ENCODE measurements at places on chromosomes 11 and 22.
A peak's percentile ranks its signal among the peaks of the same experiment; 100 is the strongest.

GRCh38 chr11:12112750-12113149, 2.4 kb downstream of the MICAL2 start:
- no peak for DNase-seq

DNA sequence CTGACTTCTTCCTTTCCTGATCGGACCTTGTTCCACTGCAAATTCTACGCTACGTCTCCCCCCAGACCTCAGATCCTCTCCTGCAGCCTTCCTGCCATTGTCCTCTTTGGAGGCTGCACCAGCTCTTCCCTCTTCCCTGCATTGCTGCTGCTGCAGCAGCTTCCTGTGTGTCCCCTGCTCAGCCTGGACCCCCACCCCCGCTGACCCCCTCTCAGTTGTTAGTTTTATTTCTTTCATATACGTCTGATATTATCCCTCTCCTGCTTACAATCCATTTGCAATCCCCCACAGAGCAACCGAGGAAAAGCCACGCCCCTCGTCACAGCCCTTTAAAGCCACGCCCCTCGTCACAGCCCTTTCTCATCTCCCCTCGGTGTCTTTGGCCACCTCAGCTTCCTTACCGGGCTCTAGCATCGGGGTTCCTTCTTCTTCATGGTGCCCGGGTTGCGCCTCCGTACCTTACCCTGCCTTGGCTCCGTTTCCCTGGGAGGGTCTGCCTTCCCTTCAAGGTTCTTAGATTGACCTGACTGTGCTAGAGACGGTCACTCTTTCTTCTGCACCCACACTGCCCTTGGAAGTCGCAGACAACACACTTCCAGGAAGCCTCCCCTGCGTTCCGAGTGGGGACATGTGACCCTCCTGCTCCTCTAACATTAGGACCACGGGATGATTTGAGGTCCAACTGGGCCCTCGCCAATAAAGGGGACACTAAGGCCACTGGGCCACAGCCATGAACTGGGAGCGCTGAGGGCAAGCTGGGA, 4.8 kb downstream of the MRGPRG start:
- peak; percentile 9 for DNase-seq

DNA sequence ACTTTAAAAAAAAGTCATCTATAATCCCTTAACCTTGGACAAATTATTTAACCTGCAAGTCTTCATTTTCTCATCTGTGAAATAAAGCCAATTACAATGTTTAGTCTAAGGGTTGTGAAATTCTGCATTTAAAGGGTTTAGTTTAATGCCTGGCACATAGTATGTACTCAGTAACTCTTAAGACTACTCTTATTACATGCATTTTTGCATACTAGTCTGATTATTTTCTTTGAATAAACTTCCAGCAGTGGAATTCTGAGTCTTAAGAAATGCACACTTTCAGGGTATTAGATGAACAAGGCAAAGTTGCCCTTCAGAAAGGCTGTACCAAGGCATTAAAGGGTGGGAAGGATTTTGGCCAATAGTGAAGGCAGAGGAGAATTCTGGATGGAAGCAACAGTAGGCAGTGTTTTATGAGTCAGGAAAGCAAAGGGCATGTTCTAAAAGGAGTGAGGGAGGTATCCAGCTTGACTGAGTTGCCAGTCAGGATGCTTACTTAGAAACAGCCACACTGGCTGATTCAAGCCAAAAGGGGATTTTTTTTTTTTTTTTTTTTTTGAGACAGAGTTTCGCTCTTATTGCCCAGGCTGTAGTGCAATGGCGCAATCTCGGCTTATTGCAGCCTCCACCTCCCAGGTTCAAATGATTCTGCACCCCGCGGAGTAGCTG, 50.5 kb downstream of the SWAP70 start:
- DNase-seq: no peak

GRCh38 chr11:7495882-7496551, 10.7 kb downstream of the OLFML1 start:
- DNase-seq: no peak

- no peak for DNase-seq
These were observed 1.5 kb upstream of the PICALM start for GRCh38 chr11:86070142-86071056.

GRCh38 chr11:23288003-23288783, 427.9 kb upstream of the CCDC179 start:
- no peak for DNase-seq

DNA sequence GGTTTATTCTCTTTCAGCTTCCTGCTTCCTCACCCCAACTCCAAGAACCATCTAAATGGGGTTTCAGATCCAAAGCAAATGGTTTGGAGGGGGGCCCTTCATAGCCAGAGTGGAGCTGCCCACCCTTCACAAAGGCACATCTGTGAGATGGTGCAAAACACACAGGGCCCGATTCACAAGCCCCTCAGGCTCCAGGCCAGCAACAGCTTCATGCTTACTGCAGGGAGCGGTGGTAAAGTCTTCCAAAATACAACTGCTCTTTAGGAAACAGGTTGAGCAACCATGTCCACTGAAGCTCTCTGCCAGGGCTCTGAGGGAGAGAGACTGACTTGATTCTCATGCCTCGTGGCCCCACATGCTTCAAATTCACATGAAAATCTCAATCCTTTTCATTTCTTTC, 213.0 kb upstream of the NARS2 start:
- no peak for DNase-seq

DNA sequence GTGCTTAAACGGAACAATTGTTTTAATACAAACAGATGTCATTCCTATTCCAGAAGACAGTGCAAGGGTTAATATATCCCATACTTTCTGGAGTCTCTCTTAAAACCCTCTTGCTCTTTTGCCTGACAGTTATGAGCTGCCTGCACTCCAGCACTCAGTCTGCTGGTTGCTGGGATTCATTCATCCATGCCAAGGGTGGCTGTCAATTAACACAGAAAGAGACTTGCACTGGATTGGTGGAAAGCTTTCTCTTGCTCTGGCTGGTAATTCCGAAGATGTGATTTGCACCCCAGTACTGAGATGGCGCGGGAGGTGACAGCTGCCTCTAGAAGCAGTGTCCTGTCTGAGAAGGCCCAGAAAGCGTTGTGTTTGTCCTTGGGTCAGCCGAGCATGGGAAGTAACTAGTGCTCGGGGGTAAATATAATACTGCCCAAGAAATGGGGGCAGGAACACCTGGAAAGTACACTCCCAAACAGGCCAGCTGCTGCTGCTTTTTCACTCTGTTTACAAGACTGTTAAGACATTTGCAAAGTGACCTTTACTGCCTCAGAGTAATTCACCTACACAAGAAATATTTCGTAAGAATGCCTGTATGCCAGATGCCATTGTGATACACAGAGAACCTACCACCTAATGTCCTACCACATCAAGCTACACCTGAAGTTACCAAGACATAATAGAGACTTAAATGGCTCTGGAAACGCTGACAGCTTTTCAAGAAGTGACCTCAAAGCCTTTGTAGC, 20.5 kb downstream of the SCUBE2 start:
- no peak for DNase-seq

- no peak for DNase-seq
These were observed 29.9 kb downstream of the IL10RA start for GRCh38 chr11:118016104-118016503.

DNA sequence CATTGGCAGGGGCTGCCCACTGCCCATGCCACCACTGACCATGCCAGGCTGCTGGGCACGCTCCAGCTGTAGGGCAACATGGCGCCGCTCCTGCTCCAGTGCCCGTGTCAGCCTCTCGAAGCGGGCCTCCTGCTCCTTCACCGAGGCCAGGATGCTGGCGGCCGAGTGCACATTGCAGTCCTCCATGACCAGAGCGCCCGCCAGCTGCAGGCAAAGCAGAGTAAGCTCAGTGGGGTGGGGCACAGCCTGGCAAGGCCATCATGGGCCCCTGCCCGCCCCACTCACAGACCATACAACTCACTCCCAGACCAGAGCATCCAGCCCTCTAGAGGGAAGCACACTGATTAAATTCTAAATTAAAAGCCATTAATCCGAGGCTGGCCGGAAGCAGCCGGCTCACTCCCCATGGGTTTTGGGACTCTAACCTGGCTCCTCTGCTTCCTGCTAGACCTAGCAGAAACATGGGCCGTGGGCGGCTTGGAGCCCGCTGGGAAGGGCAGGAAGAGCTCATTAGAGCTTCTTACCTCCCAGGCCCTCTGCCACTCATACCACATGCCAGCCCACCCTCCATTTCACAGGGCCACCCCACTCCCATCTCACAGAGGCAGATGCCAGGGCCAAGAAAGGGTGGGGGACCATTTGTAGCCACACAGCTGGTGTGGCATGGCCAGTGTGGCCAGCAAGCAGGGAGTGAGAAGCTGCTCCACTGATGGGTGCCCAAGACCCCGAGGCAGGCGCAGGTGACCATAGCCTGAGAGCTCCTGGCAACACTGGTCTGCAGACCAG, 25.8 kb downstream of the ARVCF start:
- DNase-seq: no peak

DNA sequence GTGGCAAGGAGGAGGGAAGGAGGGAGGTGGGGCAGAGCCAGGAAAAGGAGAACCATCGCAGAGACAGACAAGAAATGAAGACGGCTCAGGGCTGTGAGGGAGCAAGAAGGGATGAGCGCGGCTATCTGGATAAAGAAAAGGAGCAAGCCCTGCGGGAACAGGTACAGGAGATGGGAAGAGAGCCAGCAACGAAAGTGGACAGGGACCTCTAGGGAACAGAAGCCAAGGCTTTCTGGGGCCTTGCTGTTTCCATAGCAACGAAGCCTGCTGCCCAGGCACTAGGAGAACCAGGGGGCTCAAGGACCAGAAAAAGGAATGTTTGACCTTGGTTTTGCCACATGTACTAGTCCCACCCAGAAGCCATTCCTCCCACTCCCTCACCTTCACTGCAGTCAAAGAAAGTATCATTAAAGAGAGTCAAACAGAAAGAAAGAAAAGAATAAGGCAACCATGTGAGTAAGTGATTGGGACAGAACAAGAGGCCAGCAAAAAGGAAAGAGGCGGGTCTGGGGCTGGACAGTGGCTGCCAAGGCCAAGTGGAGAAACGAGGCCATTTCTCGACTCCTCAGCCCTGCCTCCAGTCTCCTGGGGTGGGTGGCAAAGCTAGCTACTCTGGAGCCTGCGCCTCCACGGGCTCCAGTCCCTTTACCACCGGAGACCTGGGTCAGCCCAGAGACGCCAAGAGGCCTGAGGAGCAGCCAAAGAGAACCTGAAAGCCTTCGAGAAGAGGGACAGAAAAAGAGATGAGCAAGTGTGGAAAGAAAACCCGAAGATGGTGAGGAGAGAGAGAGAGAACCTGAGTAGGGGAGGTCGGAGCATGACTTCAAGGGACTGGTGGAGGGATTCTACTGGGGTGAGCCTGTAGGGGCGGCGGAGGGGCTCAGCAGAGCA, 35.1 kb downstream of the NRXN2 start:
- no peak for DNase-seq

- DNase-seq: no peak
These were observed 14.6 kb upstream of the SERGEF start for GRCh38 chr11:18027475-18027874.

GRCh38 chr22:23072077-23072910, 2.0 kb downstream of the GNAZ start:
- peak; percentile 2 for DNase-seq

DNA sequence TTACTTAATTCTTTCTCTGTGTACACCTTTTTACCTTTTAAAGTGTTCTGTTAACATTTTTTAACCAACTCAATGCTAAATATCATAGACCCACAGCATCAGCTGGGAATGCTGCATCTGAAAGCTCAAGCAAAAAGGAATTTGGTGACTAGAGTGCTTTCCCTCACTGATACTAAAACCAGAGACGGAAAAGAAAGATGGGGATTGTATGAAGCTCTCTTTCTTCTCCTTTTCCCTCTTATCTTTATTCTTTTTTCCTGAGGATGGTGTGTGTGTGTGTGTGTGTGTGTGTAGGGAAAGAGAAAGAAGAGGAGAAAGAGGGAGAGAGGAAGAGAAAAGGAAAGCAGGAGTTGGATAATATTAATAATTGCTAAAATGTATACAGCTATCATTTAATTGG, 4.1 kb upstream of the SIK2 start:
- DNase-seq: no peak

GRCh38 chr11:16347928-16348685, 8.2 kb downstream of the SOX6 start:
- no peak for DNase-seq

- no peak for DNase-seq
These were observed at the start of gene RIN1 for GRCh38 chr11:66336234-66337102. Gene RIN1, minus strand, starts transcription at chr11:66336434. Its CDS starts 32 bp downstream, at chr11:66336402.

DNA sequence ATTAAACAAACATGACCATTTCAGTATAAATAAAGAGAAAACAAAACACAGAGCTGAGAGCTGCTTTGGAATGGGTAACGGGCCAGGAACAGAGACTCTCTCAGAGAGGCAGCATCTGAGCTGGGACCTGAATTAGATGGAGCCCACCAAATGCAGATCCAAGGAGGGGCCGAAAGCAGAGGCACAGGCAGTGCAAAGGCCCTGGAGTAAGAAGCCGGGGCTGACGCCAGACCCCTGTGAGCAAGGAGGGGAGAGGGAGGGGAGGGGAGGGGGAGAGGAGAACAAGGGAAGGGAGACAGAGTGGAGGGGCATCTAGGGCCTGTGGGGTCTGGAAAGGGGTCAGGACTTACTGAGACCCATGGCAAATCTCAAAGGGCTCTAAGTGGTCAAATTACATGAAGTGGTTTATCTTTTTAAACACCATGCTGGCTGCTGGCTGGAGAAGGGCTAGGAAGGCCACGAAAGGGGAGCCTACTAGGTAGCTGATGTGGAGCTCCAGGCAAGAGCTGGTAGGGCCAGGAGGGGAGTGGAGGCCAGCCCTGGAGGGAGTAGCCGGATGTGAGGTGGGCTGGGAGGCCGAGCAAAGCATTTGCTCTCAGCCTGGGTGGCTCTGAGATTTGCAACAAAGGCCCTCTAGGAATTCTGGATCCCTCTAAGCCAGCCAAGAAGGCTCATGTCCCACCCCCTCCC, 3.2 kb downstream of the OSBPL5 start:
- no peak for DNase-seq

- no peak for DNase-seq
These were observed 8.4 kb upstream of the ZBED4 start for GRCh38 chr22:49845241-49845640.

DNA sequence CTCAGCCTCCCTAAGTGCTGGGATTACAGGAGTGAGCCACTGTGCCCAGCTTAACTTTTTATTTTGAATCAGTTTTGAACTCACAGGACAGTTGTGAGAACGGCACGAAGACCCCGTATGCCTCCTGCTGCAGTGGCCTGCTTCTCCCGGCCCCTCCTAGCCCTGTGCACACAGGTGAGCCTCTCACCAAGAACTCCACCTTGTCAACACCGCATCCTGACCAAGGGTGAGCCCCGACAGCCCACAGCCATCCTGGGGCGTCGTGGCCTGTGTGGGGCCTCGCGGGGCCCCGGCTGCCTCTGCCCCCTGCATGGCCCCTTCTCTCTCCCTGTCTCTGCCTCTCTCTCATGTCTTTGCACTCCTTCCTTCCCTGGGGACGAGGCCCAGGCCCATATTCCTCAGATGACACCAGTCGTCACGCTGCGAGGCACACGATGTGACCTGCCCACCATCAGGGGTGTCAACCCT, 38.8 kb downstream of the GNB1L start:
- no peak for DNase-seq

- DNase-seq: no peak
These were observed 193.2 kb upstream of the PLET1 start for GRCh38 chr11:112453601-112454577.

GRCh38 chr11:71913756-71914526, 14.5 kb downstream of the XNDC1N start:
- no peak for DNase-seq

- DNase-seq: no peak
These were observed 75.8 kb downstream of the CTTN start for GRCh38 chr11:70473873-70474690.

GRCh38 chr11:78228467-78228866, 39.7 kb downstream of the USP35 start:
- no peak for DNase-seq

- DNase-seq: no peak
These were observed 1314.2 kb downstream of the BRD1 start for GRCh38 chr22:48513446-48513845.

GRCh38 chr11:6599881-6600390, 3.5 kb downstream of the RRP8 start:
- no peak for DNase-seq

Measured in left ventricle myocardium inferior (tissue), 1 donor.